ENCODE measurements at places on chromosomes 2 and 18.

- DNase-seq = no peak
Measured at GRCh38 chr2:99150706-99151105, 4.0 kb downstream of the TSGA10 start.

- DNase-seq = no peak
Measured at GRCh38 chr2:197994751-197995150, 190.4 kb downstream of the PLCL1 start.

GRCh38 chr2:219017201-219017931 is 23.9 kb downstream of the CFAP65 start:
- no peak for DNase-seq

GRCh38 chr2:121911036-121911435 is 155.6 kb downstream of the TSN start:
- DNase-seq = no peak

- no peak for DNase-seq
Measured at GRCh38 chr2:201363857-201364560, 6.9 kb upstream of the FLACC1 start.

- no peak for DNase-seq
Measured at GRCh38 chr2:52036024-52036423, 1004.1 kb upstream of the NRXN1 start.

DNA sequence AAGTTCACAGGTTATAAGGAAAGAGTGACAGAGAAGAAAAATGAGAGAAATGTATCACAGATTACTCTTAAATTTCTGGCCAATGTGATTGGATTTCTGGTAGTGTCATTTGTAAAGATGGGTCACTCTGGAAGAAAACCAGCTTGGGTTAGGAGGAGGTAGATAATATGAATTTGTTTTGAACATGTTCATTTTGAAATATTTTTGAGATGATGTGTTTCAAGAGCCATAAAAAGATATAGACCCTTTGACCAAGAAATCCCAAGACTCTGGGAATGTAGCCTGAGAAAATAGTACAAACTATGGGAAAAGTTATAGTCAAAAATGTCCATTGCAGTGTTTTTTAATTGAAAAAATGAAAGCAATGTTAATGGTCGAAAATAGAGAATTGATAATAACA is 70.7 kb downstream of the CALCRL start:
- DNase-seq = peak; percentile 24

DNA sequence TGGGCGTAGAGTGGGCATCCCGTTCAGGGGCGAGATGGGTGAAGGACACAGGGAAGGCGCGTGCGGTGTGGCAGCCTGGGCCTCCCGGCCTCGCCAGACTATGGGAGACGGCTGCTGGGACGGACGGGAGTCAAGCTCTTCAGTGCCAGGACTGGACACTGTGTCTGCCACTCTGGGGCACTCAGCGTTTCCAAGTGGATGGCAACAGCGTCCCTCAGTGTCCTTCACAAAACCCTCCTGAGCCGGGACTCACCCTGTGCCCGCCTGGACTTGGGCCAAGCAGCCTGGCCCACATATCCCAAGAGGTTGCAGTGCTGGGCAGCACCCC is 16.3 kb upstream of the BOK start:
- DNase-seq = no peak

- DNase-seq = no peak
Measured at GRCh38 chr2:197839856-197840255, 35.5 kb downstream of the PLCL1 start.

- no peak for DNase-seq
Measured at GRCh38 chr2:138122891-138123290, 158.6 kb downstream of the HNMT start.

- DNase-seq = no peak
Measured at GRCh38 chr2:235047171-235048160, 95.6 kb downstream of the SH3BP4 start.

DNA sequence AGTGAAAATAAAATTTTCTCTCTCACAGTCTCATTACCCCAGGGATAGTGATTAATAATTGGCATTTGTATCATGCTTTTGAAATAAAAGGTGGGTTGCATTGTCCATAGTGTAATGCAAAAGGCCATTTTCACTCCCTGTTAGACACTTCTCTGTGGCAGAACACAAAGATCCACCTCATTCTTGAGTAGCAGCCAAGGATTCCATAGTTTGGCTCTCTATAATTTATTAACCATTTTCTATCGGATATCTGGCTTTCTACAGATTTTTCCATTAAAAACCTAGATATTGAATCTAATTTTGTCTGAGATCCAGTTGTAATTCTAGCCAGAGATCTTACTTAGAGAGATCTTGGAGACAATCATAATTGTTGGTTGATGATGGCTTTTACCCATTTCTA is 39.0 kb downstream of the CDCA7 start:
- no peak for DNase-seq

DNA sequence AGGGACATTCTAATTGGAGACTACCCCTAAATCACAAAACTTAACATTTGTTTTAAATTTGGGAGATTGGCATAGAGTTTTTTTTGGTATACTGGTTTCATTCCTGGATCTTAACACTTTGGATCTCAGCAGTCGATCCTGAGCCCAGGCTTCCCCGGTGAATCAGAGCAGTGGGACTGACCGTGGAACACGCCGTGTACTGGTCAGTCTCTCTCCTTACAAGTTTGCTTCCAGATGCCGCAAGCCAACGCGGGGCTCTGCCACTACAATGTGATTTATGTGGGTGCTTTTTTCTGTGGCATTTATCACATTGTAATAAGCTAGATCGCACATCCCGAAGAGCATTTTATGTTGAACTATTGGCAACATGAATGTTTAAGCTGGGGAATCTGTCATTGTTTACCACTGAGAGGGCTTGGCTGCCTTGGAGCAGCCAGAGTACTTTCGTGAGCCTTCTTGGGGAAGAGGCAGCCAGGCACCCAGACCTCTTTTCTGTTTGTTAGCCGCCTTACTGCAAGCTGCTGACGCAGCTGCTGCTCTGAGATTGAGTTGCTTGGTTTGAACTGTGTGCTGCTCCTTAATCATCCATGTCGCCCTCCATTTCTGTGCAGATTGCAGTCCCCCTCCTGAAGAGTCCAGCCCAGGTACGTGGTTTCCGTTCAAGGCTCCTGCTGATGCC is 49.3 kb downstream of the COA5 start:
- no peak for DNase-seq

DNA sequence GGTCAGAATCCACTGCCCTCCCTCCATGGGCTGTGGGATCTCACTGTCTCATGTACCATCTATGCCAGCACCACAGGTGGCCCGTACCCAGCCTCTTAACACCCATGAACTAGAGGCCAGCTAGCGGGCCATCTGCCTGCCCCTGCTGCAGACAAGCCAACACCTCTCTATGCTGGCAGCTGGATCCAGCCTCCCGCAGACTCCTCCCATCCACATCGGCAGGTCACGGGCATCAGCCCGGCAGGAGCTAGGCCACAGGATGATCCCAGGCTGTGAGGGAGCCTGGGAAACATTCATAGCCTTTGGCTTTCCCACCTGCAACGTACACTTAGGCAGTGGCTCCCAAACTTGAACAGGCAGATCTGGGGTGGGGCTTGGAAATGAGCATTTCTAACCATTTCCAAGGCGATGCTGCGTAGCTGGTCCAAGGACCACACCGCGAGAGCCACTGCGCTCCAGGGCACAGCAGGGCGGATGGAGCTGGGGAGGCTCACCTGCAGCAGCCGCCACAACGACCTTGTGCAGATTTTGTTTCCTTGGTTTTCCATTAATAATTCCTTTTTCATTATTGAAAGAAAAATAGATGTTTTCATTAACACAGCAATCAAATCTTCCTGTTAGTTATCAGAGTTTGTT is 114.7 kb downstream of the KCNF1 start:
- no peak for DNase-seq

- DNase-seq = no peak
Measured at GRCh38 chr2:82023710-82024109, 1719.2 kb upstream of the LRRTM1 start.

GRCh38 chr2:20212459-20212870 is 12.5 kb downstream of the SDC1 start:
- DNase-seq = no peak

- no peak for DNase-seq
Measured at GRCh38 chr2:45889053-45889452, 237.6 kb downstream of the PRKCE start.

- no peak for DNase-seq
Measured at GRCh38 chr2:36449213-36449612, 93.6 kb downstream of the CRIM1 start.

- DNase-seq = no peak
Measured at GRCh38 chr2:191757208-191757607, 79.3 kb downstream of the NABP1 start.

DNA sequence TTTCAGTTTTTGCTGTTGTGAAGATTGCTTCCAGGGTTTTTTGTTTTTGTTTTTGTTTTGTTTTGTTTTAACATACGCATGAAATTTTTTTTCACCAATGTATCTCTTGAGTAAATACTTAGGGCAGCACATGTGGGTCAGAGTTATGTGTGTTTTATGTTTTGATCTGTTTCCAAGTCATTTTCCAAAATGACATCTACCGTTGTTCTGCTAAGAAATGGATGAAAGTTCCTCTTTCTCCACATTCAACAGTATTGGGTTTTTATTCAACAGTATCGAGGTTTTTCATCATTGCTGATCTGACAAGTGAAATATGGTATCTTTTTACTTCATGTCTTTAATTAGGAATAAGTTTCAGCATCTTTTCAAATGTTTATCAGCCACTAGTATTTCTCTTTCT is 16.7 kb downstream of the RNF144A start:
- DNase-seq = no peak

- DNase-seq = no peak
Measured at GRCh38 chr2:237306787-237307170, 107.2 kb downstream of the COL6A3 start.

DNA sequence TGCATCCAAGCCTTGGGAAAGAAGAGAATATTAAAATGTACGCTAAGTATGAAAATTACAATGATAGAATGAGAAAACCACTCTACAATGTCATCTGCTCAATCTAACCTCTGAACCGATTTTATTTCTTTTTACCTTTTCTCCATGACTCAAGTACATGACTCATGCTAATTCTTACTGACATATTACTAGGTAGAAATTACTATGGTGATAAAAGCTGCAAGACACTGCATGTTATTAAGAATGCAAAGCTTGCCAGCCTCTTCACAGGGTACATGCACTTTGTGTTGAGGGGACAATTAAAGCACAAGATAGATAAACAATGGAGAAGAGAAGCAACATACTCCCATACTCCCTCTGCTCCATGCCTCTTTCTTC is 20.7 kb downstream of the SFT2D3 start:
- DNase-seq = no peak

GRCh38 chr2:203451689-203452088 is 83.4 kb downstream of the RAPH1 start:
- DNase-seq = no peak

DNA sequence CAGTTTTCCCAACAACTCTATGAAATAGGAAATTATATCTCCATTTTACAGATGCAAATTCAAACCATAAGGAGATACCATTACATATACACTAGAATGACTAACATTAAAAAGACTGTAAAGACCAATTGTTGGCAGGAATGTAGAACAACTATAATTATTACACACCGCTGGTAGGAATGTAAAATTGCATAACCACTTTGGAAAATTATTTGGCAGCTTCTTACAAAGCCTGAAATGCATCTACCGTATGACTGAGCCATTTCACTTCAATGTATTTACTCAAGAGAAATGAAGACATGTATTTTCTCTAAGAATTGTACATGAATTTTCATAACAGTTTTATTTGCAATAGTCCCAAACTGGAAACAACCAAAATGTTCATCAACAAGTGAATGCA is 189.1 kb upstream of the BCL2L11 start:
- peak; percentile 10 for DNase-seq

- DNase-seq = no peak
Measured at GRCh38 chr18:36424741-36425142, 127.2 kb downstream of the FHOD3 start.

GRCh38 chr2:55112229-55113031 is 62.2 kb upstream of the RTN4 start:
- no peak for DNase-seq

DNA sequence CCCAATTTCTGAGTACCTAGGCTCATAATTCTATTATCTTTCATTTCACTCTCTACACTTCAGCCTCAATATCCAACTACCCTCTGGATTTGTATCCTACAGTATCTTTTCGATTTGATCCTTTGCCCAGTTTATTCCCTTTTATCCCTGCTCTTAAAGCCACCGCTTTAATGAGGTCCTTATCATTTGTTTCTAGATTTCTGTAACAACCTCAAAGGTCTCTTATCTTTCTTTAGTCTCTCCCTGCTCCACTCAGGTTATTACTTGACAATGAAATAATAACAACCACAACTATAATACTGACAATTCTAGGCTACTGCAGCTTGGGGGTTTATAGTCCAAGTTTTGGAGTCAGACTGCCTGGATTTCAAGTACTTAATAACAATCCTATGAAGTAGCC is 25.9 kb upstream of the ASNSD1 start:
- DNase-seq = no peak

GRCh38 chr2:24049485-24050021 is at the start of gene FKBP1B:
Gene FKBP1B, plus strand, starts transcription at chr2:24049741. Its CDS starts 109 bp downstream, at chr2:24049850.
- no peak for DNase-seq

GRCh38 chr2:33083699-33084387 is 137.1 kb downstream of the LTBP1 start:
- DNase-seq = no peak

Data from AG04449 (cell line).